Stimulated activated CD4-positive, alpha-beta T cell treated with anti-CD3 and anti-CD28 coated beads, Interleukin-15, amount 100 ng/mL, for 48 hours (primary cell): ENCODE measurements at places on chromosomes 2 and 18.
A peak's percentile ranks its signal among the peaks of the same experiment; 100 is the strongest.

- no peak for DNase-seq
These were observed 536.1 kb downstream of the SLC4A3 start for GRCh38 chr2:220163486-220163885.

GRCh38 chr2:36919041-36919837 is 47.1 kb downstream of the STRN start:
- no peak for DNase-seq

- DNase-seq, result no peak
These were observed 256.6 kb upstream of the ID2 start for GRCh38 chr2:8424997-8425900.

DNA sequence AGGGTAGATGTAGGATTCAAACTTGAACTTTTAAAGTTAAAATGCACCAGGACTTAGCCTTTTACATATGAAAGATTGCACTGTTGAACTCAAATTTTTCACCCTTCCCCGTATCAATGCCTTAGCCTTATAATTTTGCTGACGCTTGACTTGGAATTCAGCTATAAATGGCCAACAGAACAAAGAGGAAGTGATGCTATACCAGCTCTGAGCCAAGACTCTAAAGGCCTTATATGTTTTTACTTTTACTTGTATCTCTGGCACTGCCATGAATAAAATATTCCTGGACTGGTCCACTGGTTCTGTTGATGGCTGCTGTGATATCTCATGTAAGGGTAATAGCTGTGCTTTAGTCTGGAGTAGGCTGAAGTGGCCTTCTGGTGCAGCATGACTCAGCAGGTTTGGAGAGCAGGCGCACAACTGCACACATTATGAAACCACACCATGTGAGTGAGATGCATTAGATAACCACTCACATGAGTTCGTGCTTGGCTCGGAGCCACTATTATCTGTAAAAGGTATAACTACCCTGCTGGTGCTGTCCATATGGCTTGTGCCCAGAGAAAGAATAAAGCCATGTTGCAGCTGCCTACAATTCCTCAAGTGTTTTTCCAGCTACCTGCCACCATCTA is 8.4 kb upstream of the IER3IP1 start:
- DNase-seq, result no peak

DNA sequence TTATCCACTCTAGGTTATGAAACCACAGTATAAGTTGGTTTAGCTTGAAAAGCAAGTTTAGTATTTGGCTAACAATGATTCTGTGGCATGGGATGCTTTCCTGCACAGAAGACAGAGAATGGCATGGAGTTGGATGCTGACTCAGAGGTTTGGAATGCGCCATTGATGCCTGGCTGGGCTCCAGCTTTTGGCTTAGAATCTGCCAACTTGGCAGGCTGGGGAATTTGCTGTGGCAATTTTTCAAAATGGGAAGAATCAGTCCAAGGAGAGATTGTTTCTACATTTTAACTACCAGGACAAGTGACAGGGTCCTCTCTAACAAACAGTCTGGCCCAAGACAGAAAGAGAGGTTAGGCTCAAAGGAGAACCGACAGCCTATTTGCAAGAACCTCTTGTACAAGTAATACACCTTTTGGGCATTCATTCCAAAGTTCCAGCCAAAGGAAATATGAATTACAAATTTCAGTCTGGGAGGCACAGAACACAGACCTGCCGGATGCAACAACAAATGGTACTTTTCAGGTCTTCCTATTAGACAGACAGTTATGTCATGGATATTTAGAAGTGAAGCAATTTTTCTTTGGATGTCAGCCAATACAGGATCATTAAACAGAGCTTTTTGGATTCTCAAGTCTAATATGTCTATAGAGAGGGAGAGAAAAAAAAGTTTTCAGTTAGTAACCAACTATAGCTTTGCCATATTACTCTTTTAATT is 1027.7 kb downstream of the TMEM182 start:
- no peak for DNase-seq

GRCh38 chr2:154488801-154489200 is 209.7 kb upstream of the KCNJ3 start:
- DNase-seq, result no peak

- no peak for DNase-seq
These were observed 2.3 kb upstream of the GATA6 start for GRCh38 chr18:22167091-22167470.

- no peak for DNase-seq
These were observed 173.9 kb upstream of the PID1 start for GRCh38 chr2:229445019-229445418.

DNA sequence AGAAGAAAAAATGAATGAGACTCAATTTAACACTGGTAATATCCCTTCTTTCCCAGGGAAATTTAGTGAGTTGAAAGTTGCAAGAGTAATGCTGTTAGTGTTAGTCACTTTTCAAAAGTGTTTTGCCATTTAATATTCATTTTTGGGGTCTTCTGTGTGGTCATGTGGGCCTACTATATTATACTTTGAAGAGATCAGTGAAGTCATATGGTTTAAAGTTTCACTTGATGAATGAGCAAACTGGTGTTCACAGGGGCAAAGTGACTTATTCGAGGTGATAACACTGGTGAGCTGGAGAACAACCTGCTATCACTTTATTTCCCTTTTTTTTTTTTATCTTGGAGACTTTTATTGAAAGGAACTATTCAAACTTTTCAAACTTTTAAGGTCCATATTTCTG is 196.0 kb downstream of the PLCL1 start:
- DNase-seq, result no peak

- no peak for DNase-seq
These were observed 73.7 kb upstream of the ETAA1 start for GRCh38 chr2:67323209-67323991.

DNA sequence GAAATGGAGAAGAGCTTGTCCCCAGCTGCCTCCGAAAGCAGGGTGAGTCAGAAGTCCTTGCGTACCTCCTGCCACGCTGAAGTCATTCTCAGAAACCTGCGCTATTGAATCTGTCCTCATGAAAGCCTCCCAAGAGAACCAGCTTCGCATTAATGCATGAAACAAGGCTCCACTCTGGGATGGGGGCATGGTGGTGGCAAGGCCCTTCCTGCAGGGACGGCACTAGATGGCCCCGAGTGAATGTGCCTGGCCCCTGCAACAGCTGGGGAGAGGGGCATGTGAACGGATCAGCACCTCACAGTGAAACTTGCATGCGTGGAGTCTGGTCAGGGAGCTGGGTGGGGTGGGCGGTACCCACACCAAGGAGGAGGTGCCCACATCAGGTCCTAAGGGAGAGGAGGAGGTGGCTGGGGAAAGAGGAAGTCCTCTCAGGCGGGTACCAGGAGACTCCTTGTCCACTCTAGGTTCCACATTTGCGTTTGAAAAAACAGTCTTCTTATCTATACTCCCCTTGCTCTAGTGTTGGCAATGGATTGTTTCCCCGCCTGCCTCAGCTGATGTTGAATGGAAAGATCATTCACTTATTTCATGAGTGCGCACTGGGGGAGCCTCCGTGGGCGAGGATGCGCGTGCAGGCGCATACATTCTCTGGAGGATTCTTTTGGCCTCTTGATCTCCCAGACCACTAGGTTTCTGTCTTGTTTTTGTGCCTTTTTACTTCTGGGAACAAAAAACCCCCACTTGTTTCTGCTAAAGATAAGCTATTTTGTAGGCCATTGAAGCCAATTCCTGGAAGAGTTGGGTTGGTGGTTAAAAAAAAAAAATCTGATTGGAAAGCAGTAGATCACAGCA is 104.7 kb downstream of the KLHL29 start:
- peak; percentile 25 for DNase-seq

DNA sequence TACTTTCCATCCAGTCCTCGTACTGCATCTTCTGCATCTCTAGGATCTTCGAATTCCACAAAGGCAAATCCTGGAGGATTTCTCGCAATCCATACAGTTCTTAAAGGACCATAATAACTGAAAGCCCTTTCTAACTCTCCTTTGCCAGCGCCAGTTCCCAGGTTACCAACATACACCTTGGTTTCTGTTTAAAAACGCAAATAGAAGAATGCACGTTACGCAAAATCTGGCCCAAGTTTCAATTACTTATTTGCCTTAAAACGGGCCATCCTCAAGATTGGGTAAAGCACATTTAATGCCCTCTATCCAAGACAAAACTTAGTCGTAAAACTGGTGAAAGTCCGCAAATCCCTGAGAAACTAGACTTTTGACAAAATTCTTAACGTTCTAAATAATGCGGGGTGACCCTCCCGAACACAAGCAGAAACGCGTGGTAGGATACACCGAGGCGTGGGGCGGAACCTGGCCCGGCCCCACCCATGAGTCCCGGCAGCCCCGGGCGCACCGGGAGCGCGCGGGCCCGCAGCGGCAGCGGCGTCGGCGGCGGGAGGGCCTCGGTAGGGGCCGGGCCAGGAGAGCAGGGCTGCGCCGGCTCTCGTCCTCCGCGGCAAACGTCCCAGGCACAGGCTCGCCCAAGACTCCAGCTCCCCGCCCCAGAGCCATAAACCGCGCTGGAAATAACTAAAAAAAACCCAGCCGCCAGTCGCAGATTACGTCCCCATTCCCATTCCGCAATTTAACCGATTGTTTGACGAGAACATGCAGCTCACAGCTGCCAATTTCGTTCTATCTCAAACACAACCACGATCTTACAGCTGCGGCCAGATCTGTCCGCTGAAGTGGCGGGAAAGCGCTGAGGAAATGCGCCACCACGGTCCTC is 910 bp downstream of the SRSF7 start:
- peak; percentile 40 for DNase-seq

- DNase-seq, result no peak
These were observed 17.5 kb downstream of the SLC4A3 start for GRCh38 chr2:219644801-219645480.

GRCh38 chr2:94759211-94759610 is 112.0 kb upstream of the TEKT4 start:
- no peak for DNase-seq

DNA sequence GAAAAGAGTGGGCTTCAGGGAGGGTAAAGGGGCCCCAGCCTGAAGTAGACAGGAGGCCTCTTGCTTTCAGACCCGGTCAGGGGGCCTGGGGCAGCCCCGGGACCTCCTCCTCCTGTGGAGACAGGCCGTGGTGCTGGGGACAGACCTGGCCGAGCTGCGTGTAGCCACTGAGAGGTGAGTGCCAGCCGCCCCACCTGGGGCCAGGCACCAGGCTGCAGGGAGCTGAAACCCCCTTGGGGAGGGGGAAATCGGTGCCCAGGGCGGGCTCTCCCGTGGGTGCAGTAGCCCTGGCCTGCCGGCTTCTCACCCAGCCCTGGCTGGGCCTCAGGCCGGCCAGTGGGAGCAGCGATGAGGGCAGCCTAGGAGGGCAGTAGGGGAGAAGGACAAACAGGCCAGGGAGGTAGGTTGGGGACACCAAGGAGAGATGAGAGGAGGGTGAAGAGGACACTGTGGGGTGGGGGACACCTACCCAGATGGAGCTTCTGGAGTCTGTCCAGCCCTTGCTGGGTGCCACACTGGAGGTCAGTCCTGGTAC is 24.0 kb downstream of the CROCC2 start:
- no peak for DNase-seq

- no peak for DNase-seq
These were observed 689.8 kb upstream of the NXPH2 start for GRCh38 chr2:139469985-139470384.

GRCh38 chr18:8699948-8700347 is 5.4 kb upstream of the MTCL1 start:
- DNase-seq, result no peak
